Muscle of leg (tissue), 16 donors: ENCODE measurements at places on chromosomes 11 and 22.

GRCh38 chr22:44698531-44699421, 3.2 kb upstream of the PRR5 start:
- peaks cover 3% of the 10 kb centered on the region for H3K27me3 ChIP-seq
- peaks cover 40% of the 10 kb centered on the region for H3K4me1 ChIP-seq
- H3K27ac ChIP-seq = peak overlapping the region; percentile 94
- H3K4me3 ChIP-seq = no peak overlapping the region

- H3K36me3 ChIP-seq = peaks cover 3% of the 10 kb centered on the region
- no peak overlapping the region for H3K27ac ChIP-seq
- peaks cover 73% of the 10 kb centered on the region for H3K4me1 ChIP-seq
- no peaks in the 10 kb centered on the region for H3K27me3 ChIP-seq
- peak; percentile 4 for DNase-seq
- H3K4me3 ChIP-seq = no peak overlapping the region
Measured at GRCh38 chr11:61913699-61914395, 3.5 kb downstream of the RAB3IL1 start.

GRCh38 chr22:41368543-41369423, 13.0 kb upstream of the TEF start:
- no peaks in the 10 kb centered on the region for H3K36me3 ChIP-seq
- DNase-seq = peak; percentile 82
- no peak overlapping the region for H3K4me3 ChIP-seq
- H3K4me1 ChIP-seq = peaks cover 46% of the 10 kb centered on the region
- H3K27ac ChIP-seq = peak overlapping the region; percentile 83

GRCh38 chr22:42939451-42939881, 75.5 kb downstream of the PACSIN2 start:
- no peaks in the 10 kb centered on the region for H3K27me3 ChIP-seq
- peak overlapping the region; percentile 60 for H3K27ac ChIP-seq
- no peak for DNase-seq
- no peak overlapping the region for H3K4me3 ChIP-seq

- H3K27me3 ChIP-seq = no peaks in the 10 kb centered on the region
- H3K4me3 ChIP-seq = peak overlapping the region; percentile 74
- H3K4me1 ChIP-seq = peaks cover 11% of the 10 kb centered on the region
- no peaks in the 10 kb centered on the region for H3K36me3 ChIP-seq
- DNase-seq = peak; percentile 87
Measured at GRCh38 chr22:17639247-17639741, 737 bp downstream of the BCL2L13 start.

GRCh38 chr11:5846701-5847100, 5.0 kb upstream of the OR52E6 start:
- H3K27ac ChIP-seq = no peak overlapping the region
- no peaks in the 10 kb centered on the region for H3K27me3 ChIP-seq
- H3K36me3 ChIP-seq = no peaks in the 10 kb centered on the region
- no peak overlapping the region for H3K4me3 ChIP-seq

GRCh38 chr22:26555478-26555877, 34.5 kb downstream of the TPST2 start:
- no peak overlapping the region for H3K4me3 ChIP-seq
- no peaks in the 10 kb centered on the region for H3K27me3 ChIP-seq
- H3K4me1 ChIP-seq = peaks cover 5% of the 10 kb centered on the region
- no peak for DNase-seq
- H3K27ac ChIP-seq = no peak overlapping the region

GRCh38 chr11:60221692-60222091, 21.2 kb downstream of the MS4A4E start:
- no peak overlapping the region for H3K4me3 ChIP-seq
- no peak for DNase-seq
- H3K27me3 ChIP-seq = no peaks in the 10 kb centered on the region
- no peaks in the 10 kb centered on the region for H3K4me1 ChIP-seq

GRCh38 chr11:132106096-132106982, 735.9 kb downstream of the NTM start:
- no peaks in the 10 kb centered on the region for H3K27me3 ChIP-seq
- H3K27ac ChIP-seq = no peak overlapping the region
- peaks cover 15% of the 10 kb centered on the region for H3K4me1 ChIP-seq
- H3K4me3 ChIP-seq = no peak overlapping the region
- no peak for DNase-seq
- no peaks in the 10 kb centered on the region for H3K36me3 ChIP-seq

- DNase-seq = no peak
- H3K36me3 ChIP-seq = no peaks in the 10 kb centered on the region
- no peaks in the 10 kb centered on the region for H3K27me3 ChIP-seq
- H3K27ac ChIP-seq = no peak overlapping the region
Measured at GRCh38 chr11:107716884-107717532, 5.2 kb upstream of the SLN start.

GRCh38 chr11:69125861-69126260, 29.9 kb upstream of the SMIM38 start:
- H3K4me3 ChIP-seq = no peak overlapping the region
- DNase-seq = no peak
- peak overlapping the region; percentile 49 for H3K27ac ChIP-seq
- peaks cover 42% of the 10 kb centered on the region for H3K4me1 ChIP-seq

DNA sequence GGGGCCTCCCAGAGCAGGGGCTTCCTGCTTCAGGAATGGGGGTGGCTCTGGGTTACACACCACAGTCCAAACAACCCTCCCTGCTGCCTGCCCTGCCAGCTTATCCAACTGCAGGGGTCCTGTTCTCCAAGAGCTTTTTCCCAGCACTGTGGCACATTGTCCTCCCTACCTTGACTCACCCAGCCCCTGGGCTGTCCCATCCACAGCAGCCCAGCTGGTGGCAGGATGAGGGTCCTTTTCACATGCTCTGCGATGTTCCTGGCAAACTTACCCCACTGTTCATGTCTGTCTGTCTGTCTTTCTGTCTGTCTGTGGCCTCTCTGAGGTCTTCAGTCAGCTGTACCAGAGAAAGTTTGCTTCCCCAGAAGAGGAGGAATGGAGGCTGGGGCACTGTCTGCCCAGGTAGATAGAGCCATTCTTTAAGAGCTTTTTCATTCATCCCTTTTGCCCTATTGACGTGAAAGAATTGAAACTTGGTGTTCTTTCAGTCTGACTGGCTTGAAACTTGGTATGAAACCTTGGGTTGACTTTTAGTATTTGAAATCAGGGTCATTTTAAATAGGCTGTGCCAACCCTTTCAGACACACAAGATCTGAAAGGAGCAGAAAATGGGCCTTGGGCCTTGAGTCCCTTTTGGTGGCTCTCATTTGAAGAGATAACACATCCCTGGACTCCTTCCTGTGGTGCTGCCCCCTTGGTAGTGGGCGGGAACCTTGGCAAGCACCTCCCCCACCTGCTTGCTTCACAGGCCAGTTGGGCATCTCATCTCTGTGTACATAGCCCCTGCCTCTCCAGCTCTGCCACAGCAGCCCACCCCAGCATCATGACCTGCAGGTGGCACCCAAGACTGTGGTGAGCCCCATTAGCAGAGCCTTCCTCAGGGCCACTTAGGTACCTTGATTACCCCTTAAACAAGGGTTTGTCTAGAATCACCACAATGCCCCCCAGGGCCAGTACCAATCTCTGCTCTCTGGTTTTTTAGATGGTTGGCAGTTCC, 74.6 kb upstream of the SUSD2 start:
- no peak overlapping the region for H3K4me3 ChIP-seq
- H3K27ac ChIP-seq = no peak overlapping the region
- no peaks in the 10 kb centered on the region for H3K27me3 ChIP-seq
- no peak for DNase-seq
- peaks cover 23% of the 10 kb centered on the region for H3K36me3 ChIP-seq

GRCh38 chr11:110921742-110922521, 209.7 kb upstream of the ARHGAP20 start:
- peak overlapping the region; percentile 40 for H3K27ac ChIP-seq
- no peak overlapping the region for H3K4me3 ChIP-seq
- no peaks in the 10 kb centered on the region for H3K27me3 ChIP-seq
- peaks cover 28% of the 10 kb centered on the region for H3K4me1 ChIP-seq

GRCh38 chr11:7381937-7382336, 103.4 kb upstream of the OLFML1 start:
- H3K27me3 ChIP-seq = no peaks in the 10 kb centered on the region
- H3K4me1 ChIP-seq = no peaks in the 10 kb centered on the region
- DNase-seq = no peak
- H3K27ac ChIP-seq = no peak overlapping the region

DNA sequence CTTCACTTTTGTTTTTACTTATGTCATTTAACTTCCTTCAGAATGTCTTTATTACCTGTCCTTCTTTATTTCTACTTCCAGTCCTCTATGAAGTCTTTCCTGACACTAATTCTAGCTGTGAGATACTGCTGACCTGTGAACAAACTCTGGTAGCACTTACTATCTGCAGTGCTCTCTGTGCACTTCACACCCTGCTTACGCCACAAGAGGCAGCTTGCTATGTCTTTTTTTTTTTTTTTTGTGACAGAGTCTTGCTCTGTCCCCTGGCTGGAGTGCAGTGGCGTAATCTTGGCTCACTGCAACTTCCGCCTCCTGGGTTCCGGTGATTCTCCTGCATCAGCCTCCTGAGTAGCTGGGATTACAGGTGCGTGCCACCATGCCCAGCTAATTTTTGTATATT, 10.7 kb downstream of the STIM1 start:
- no peak overlapping the region for H3K4me3 ChIP-seq
- no peak for DNase-seq
- no peaks in the 10 kb centered on the region for H3K27me3 ChIP-seq
- peaks cover 27% of the 10 kb centered on the region for H3K4me1 ChIP-seq

DNA sequence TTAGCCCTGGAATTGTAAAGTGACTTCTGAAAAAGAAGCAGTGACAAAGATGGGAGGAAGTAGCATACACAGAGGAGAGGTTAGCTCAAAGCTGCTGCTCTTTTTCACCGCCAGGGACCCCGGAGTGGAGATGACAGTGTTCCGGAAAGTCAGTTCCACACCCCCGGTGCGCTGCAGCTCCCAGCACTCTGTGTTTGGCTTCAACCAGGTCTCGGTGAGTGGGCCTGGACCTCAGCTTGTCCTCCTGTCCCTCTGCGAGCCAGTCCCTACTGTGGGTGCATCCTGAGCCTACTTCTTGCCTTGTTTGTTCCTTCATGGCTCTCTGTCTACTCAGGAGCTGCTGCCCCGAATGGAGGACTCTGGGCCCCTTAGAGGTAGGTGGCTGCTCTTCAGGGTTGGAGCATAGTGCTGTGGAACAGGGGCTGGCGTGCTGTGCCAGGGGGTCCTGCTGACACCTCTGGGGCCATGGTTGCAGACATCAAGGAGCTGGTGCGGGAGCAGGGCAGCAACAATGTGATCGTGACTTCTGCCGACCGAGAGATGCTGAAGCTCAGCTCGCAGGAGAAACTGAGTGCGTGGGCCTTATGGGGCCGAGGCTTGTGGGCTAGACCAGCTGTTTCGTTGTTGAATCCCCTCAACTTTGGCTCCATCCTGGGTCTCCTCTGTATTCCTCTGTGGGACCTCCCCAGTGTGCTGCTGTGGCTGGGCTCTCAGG, 1.7 kb downstream of the PCNX3 start:
- no peaks in the 10 kb centered on the region for H3K27me3 ChIP-seq
- DNase-seq = no peak
- no peak overlapping the region for H3K27ac ChIP-seq
- peaks cover 28% of the 10 kb centered on the region for H3K4me1 ChIP-seq
- peaks cover 64% of the 10 kb centered on the region for H3K36me3 ChIP-seq

GRCh38 chr11:113317339-113317738, 3.0 kb downstream of the TTC12 start:
- H3K36me3 ChIP-seq = peaks cover 12% of the 10 kb centered on the region
- no peak overlapping the region for H3K4me3 ChIP-seq
- no peak overlapping the region for H3K27ac ChIP-seq
- no peak for DNase-seq
- no peaks in the 10 kb centered on the region for H3K27me3 ChIP-seq
